ENCODE measurements at places on chromosomes 4 and X. TPM values are rescaled to one million over a fixed set of nuclear protein-coding genes. Genes with fewer than 3 reads are reported as not detected.
A peak's percentile ranks its signal among the peaks of the same experiment; 100 is the strongest.

DNA sequence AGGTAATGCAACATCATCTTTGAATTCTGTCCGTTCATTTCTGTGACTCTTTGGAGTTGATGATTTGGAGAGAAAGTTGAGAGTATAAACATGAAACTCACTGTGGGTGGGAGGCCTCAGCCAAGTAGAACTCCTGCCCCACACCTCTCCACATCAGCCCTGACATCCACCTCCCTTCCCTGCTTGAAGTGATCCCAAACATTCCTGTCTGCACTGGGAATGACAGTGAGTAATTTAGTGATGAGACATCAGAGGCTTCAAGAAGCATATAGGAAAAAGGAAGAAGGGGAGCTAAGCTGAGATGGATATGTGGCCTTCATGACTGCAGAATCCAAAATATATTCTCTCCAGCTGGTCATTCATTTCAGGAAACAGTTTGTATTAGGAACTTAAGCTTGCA lies 151.8 kb downstream of the SPATA18 start:
- no peaks in the 10 kb centered on the region for H3K27me3 ChIP-seq
- H3K4me1 ChIP-seq = no peaks in the 10 kb centered on the region
- H3K27ac ChIP-seq = no peak overlapping the region
- no peak for DNase-seq
- no peak overlapping the region for H3K4me3 ChIP-seq
- no peaks in the 10 kb centered on the region for H3K36me3 ChIP-seq

DNA sequence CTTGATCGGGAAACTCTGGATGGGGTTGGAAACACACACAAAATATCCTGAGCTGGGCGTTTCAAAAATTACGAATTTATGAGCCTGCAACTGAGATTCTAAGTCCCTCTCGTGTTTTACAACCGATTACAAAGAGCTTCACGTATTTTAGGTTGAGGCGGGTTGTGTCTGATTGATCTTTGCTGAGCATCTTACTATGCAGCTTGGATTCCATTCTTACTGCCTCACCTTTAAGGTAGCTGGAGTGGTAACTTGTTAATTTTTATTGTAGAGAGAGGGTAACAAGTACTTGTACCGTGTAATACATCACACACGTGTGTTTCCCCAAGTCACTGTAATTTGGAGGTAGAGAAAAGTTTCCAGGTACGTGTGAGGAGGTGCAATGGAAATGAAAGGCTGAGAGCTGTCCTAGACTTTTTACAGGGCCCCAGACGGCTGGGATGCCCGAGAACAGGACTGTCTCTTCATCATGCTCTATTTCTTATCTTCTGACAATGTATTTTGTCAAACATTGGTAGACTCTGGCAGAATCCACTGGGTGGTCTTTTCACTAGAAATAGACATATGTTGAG lies 97.8 kb upstream of the TENM3 start:
- no peaks in the 10 kb centered on the region for H3K36me3 ChIP-seq
- peaks cover 5% of the 10 kb centered on the region for H3K4me1 ChIP-seq
- peak overlapping the region; percentile 65 for H3K4me3 ChIP-seq
- no peaks in the 10 kb centered on the region for H3K27me3 ChIP-seq
- no peak for DNase-seq

DNA sequence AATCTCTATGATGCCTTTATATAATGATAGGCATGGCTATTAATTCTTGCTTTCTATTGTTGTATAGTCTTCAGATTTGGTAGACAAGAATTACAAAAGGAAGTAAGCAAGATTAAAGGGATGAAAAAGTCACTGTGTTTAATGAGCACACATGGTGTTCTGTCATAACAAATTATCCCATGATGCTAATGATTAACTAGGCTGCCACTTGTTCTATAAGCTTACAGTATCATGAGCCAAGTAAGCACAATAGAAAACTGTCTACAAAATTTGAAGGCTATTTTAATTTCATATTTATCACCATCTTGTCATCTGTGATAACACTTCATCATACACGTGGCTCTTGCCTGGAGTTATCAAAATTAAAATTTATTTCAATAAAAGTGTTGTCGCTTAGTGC lies 466.7 kb downstream of the GASK1B start:
- H3K27ac ChIP-seq = no peak overlapping the region
- H3K27me3 ChIP-seq = no peaks in the 10 kb centered on the region
- no peak overlapping the region for H3K4me3 ChIP-seq
- H3K36me3 ChIP-seq = no peaks in the 10 kb centered on the region

DNA sequence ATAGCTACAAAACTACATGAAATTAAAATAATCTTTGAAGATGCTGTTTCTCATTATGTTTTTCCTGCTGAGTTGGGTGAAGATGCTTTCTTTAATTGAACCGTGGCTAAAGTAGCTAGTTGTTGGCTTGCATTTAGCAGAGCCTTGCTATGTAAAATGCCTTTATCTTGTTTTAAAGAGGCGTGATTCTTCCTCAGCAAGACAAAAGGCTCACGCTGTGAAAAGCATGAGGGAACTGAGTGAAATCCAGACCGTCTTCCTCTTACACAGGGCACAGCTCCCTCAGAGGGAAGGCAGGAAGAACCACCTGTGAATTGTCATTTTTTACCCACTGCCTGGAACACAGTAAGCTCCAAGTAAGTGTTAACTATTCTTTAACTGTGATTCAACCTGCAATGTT lies 39.0 kb upstream of the ZNF518B start:
- no peaks in the 10 kb centered on the region for H3K4me1 ChIP-seq
- H3K27me3 ChIP-seq = no peaks in the 10 kb centered on the region
- no peak overlapping the region for H3K27ac ChIP-seq
- no peaks in the 10 kb centered on the region for H3K36me3 ChIP-seq
- no peak overlapping the region for H3K4me3 ChIP-seq
- DNase-seq = no peak

- no peak for DNase-seq
- H3K27me3 ChIP-seq = no peaks in the 10 kb centered on the region
- no peak overlapping the region for H3K4me3 ChIP-seq
- H3K36me3 ChIP-seq = no peaks in the 10 kb centered on the region
- no peak overlapping the region for H3K27ac ChIP-seq
Observed at GRCh38 chrX:152917656-152918579, 20.1 kb downstream of the ZNF185 start.

DNA sequence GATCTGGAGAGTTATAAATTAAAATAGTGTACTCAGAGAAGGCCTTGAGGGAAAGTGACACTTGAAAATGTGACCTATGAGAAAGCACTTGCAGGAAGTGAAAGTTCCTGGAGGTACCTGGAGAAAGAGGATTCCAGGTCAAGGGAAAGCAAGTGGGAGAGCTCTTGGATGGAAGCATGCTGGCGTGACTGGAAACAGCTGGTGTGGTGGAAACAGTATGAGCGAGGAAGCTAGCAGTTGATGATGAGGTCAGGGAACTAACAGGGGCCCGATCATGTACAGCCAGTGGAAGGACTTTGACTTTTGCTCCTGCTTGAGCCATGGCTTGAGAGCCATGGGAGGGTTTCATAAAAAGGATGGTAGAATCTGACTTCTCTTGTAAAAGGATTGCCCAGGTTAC lies 9.5 kb upstream of the CLCN5 start:
- no peak overlapping the region for H3K4me3 ChIP-seq
- H3K27ac ChIP-seq = no peak overlapping the region
- no peaks in the 10 kb centered on the region for H3K4me1 ChIP-seq
- no peaks in the 10 kb centered on the region for H3K27me3 ChIP-seq
- DNase-seq = no peak

- no peak overlapping the region for H3K27ac ChIP-seq
- no peak for DNase-seq
- no peak overlapping the region for H3K4me3 ChIP-seq
Observed at GRCh38 chrX:1601768-1602085, 10.3 kb downstream of the AKAP17A start.

DNA sequence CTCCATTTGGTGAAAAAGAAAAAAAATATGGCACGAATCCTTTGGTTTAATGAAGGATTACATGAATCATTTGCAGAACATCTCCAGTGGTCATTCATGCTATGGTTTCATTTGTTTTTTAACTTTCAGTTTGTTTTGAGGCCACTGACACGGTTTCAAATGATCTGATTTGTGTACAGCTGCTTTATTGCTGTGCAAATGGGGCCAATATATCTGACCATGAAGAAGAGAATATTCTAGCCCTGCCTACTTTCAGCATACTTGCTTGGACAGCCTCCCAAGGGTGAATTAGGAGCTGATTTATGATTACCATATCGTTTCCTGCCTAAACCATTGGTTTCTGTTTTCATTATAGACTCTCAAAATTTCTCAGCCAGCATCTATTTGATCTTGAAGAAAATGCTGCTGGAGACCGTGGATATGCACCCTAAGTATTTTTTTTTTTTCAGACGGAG lies 30.7 kb downstream of the SPARCL1 start:
- H3K4me1 ChIP-seq = peaks cover 7% of the 10 kb centered on the region
- DNase-seq = no peak
- no peak overlapping the region for H3K27ac ChIP-seq
- no peaks in the 10 kb centered on the region for H3K27me3 ChIP-seq

GRCh38 chr4:79588679-79589078 lies 180.7 kb upstream of the GK2 start:
- DNase-seq = no peak
- H3K27ac ChIP-seq = no peak overlapping the region
- H3K4me1 ChIP-seq = no peaks in the 10 kb centered on the region
- no peaks in the 10 kb centered on the region for H3K27me3 ChIP-seq

GRCh38 chrX:30309139-30309571 lies at the start of gene NR0B1:
Gene NR0B1 (minus strand): TSS chrX:30309390. CDS start chrX:30309363, 27 bp downstream.
- H3K36me3 ChIP-seq = no peaks in the 10 kb centered on the region
- peak; percentile 31 for DNase-seq
- H3K4me3 ChIP-seq = peak within 1 kb of the TSS; percentile 18

DNA sequence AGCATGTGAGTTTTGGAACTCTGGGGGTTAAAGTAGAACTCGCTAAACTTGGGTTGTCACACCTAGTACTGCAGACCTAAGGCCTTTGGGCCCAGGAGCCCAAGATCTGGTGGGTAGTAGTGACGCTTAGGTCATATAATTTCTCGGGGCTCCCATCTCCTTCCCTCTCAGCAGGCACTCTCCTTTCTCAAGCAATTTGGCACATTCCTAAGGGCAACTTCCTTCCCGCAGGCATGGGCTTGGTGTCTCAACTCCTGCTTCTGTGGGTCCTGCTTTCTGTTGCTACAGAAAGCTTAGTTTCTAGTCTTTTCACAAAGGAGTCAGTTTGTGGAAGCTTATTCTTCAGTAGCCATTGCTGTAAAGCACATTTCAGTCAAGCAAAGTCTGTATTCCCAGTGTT lies 10.4 kb upstream of the EDA start:
- H3K27ac ChIP-seq = no peak overlapping the region
- H3K4me3 ChIP-seq = no peak overlapping the region
- DNase-seq = no peak
- no peaks in the 10 kb centered on the region for H3K27me3 ChIP-seq
- H3K36me3 ChIP-seq = no peaks in the 10 kb centered on the region

GRCh38 chrX:134971926-134972325 lies 18.9 kb upstream of the SMIM10 start:
- no peaks in the 10 kb centered on the region for H3K4me1 ChIP-seq
- no peaks in the 10 kb centered on the region for H3K27me3 ChIP-seq
- H3K36me3 ChIP-seq = no peaks in the 10 kb centered on the region
- no peak overlapping the region for H3K27ac ChIP-seq
- DNase-seq = no peak

GRCh38 chr4:60522265-60522664 lies 677.9 kb upstream of the ADGRL3 start:
- no peak for DNase-seq
- H3K4me1 ChIP-seq = no peaks in the 10 kb centered on the region
- no peak overlapping the region for H3K27ac ChIP-seq
- no peaks in the 10 kb centered on the region for H3K27me3 ChIP-seq
- no peaks in the 10 kb centered on the region for H3K36me3 ChIP-seq

- no peaks in the 10 kb centered on the region for H3K27me3 ChIP-seq
- H3K27ac ChIP-seq = no peak overlapping the region
- H3K36me3 ChIP-seq = no peaks in the 10 kb centered on the region
- no peak for DNase-seq
Observed at GRCh38 chr4:113996599-113997177, 17.2 kb upstream of the ARSJ start.

DNA sequence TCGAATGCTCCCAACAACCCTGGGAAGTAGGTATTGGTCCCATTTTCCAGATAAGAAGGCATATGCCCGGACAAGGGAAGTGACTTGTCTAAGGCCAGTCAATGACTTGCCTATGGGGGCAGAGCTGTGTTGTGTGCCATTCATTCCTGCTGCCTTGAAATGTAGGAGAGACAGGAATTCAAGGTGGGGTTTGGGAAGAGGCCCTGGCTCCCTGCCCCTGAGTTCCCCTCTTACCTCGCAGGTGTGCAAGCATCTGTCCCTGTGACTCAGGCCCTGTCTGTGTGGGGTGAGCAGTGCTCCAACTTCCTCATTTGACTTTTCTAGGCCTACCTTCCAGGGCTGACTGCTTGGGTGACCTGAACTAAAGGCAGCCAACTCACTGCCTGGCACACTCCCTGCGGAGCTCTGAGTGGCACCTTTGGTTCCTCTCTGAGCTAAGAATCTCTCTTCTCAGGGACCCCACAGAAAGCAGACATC lies 5.1 kb downstream of the EFNB1 start:
- H3K27me3 ChIP-seq = no peaks in the 10 kb centered on the region
- no peak for DNase-seq
- H3K4me1 ChIP-seq = peaks cover 1% of the 10 kb centered on the region
- H3K4me3 ChIP-seq = no peak overlapping the region

DNA sequence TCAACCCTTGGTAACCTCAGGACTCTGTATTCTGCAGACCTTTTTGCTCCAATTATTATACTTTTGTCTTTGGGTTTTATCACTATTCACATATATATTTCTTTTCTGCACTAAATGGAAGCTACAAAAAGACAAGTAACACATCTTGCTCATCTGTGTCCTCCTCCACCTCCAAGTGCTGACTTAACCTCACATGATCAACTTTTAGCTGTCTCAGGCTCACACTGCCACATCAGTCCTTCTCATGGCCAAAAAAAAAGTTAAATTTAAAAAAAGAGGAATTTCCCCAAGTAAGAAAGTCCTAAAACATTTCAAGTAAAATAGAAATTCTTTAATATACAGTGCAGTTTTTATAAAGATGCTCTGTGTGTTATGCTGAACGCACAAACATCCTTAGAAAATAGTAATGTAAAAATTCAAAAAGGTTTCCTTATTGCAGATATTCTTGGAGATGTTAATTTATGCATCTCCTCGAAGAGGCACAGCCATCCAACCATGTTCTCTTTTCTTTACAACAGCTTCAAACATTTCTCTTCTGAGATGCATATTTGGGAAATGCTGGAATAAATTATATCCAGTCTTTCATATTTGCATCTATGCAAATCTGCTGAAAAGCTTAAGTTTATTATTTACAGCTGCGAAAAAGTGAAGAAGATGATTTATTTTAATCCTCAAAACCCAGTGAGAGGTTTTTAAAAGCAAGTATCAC lies 37.6 kb downstream of the ARAP2 start:
- no peak overlapping the region for H3K4me3 ChIP-seq
- no peaks in the 10 kb centered on the region for H3K36me3 ChIP-seq
- H3K27ac ChIP-seq = no peak overlapping the region
- no peaks in the 10 kb centered on the region for H3K27me3 ChIP-seq
- H3K4me1 ChIP-seq = no peaks in the 10 kb centered on the region

GRCh38 chr4:8433136-8433535 lies 7.4 kb downstream of the ACOX3 start:
- H3K27ac ChIP-seq = peak overlapping the region; percentile 64
- H3K4me3 ChIP-seq = no peak overlapping the region
- H3K36me3 ChIP-seq = no peaks in the 10 kb centered on the region
- H3K4me1 ChIP-seq = peaks cover 28% of the 10 kb centered on the region

The CT45A5 gene
- total RNA-seq = not detected

The P2RY10 gene
- total RNA-seq = not detected

The PABPC4L gene
- 3.0 TPM for total RNA-seq

The JAKMIP1 gene
- 0.56 TPM for total RNA-seq

The ADH6 gene
- total RNA-seq = not detected

The BEND4 gene
- 0.65 TPM for total RNA-seq

The ERAS gene
- total RNA-seq = not detected

The TMPRSS11D gene
- not detected for total RNA-seq

The SSR4 gene
- 175 TPM for total RNA-seq

The RIPPLY1 gene
- 0.45 TPM for total RNA-seq

The BMX gene
- 1.7 TPM for total RNA-seq
